ENCODE measurements at places on chromosomes 2 and 18.

DNA sequence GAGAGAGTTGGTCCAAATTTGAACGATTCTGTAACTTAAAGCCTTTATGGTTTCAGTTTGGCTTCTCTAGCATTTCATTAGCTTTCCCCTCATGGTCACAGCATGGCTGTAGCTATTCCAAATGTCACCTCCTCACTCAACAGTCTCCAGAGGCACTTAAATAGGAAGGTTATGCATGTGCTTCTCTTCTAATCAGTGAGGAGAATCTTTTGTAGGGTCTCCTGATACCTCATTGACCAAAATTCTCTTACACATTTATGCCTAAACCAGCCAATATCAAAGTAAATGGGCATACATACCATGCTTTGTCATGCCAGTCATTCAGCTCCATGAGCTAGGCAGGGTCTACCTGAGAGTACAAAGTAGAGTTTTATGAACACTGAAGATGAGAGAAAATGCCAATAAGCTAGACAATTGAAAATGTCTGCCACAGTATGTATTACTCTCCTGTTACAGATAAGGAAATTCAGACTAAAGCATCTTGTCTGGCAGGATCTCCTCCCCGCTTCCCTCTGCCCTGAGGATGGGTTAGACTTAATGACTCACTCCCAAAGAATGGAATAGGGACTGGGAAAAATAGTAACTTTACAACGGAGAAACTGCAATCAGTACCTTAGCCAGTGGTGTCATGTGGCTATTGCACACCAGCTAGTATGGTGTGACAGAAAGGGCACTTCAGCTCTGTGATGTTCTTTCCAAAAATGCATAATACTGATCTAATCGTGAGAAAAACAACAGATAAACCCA, 15.4 kb downstream of the DSG2 start:
- DNase-seq, result no peak

- DNase-seq, result no peak
Observed at GRCh38 chr18:31684279-31685096, at the start of gene B4GALT6. TSS of gene B4GALT6 (minus strand) at chr18:31684581. CDS start at chr18:31684426, 155 bp downstream.

GRCh38 chr2:98771721-98772524, 41.0 kb upstream of the MGAT4A start:
- no peak for DNase-seq

DNA sequence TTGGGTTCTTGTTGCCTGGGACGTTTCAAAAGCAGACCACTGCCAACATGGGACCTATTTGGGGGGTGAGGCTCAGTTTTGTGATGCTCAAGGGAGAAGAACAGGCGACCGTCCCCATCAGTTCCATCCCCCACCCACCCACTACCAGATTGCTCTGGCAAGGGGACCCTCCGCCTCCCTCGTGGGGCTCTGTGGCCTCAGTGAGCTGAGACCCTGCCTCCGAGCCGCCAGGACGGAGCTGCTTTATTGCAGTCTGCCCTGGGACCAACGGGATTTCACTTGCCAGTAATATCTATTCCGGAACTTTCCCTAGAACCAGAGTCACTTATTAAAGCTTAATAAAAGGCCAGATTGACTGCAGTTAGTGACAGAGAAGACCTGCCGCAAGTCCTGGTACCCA, 146.3 kb downstream of the KLHL29 start:
- no peak for DNase-seq

- DNase-seq, result no peak
Observed at GRCh38 chr18:9513971-9514512, 38.7 kb downstream of the RALBP1 start.

GRCh38 chr2:166373105-166373504, 2.6 kb downstream of the SCN9A start:
- no peak for DNase-seq

GRCh38 chr2:102401865-102402264, 21.1 kb upstream of the IL18RAP start:
- no peak for DNase-seq

- no peak for DNase-seq
Observed at GRCh38 chr2:218655751-218656150, 3.7 kb downstream of the ZNF142 start.

DNA sequence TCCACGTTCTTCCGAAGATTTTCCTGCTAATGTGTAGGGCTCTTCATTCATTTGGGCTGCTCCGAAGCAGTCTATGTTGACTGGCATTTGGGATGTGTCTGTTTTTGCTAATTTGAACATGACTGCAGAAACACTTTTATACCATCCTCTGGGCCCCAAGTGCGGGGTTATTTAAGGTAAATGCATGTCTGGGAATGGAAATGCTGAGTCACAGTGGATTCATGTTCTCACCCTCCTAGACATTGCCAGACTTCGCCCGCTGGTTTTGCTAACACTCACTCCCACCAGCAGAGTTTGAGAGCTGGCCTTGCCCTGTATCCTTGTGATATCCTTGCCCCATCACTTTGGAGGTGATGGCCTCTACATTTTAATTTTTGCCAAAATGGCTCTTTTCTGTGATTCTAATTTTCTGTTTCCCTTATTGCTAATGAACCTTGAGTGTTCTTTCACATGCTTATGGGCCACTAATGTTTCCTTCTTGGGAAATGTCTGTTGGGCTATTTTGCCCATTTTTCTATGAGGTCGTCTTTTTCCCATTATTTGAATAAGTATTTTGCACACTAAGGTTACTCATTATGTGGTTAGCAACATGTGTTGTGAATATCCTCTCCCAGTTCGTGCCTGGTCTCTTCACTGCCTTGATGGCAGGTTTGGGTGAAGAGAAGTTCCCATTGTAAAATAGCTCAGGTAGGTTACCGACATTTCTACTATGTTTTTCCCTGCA, 204.1 kb downstream of the GLI2 start:
- no peak for DNase-seq

- no peak for DNase-seq
Observed at GRCh38 chr2:71526141-71526540, 72.8 kb downstream of the DYSF start.

DNA sequence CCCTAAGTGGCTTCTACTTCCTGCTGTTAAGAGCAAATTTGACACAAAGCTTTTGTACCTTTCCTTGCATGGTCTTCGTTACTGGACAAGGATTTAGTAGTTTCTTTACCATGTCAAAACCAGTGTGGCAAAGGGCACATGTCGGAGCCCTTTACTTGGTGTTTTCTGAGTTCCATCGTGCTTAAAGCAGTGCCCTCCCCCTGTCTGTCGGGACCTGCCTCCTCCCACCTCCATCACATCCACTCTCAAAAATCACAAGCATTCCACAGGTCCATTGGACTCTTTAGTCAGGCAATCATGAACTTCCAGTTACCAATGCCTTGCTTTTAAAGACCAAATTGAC, 763 bp downstream of the CCDC141 start:
- DNase-seq, result no peak

DNA sequence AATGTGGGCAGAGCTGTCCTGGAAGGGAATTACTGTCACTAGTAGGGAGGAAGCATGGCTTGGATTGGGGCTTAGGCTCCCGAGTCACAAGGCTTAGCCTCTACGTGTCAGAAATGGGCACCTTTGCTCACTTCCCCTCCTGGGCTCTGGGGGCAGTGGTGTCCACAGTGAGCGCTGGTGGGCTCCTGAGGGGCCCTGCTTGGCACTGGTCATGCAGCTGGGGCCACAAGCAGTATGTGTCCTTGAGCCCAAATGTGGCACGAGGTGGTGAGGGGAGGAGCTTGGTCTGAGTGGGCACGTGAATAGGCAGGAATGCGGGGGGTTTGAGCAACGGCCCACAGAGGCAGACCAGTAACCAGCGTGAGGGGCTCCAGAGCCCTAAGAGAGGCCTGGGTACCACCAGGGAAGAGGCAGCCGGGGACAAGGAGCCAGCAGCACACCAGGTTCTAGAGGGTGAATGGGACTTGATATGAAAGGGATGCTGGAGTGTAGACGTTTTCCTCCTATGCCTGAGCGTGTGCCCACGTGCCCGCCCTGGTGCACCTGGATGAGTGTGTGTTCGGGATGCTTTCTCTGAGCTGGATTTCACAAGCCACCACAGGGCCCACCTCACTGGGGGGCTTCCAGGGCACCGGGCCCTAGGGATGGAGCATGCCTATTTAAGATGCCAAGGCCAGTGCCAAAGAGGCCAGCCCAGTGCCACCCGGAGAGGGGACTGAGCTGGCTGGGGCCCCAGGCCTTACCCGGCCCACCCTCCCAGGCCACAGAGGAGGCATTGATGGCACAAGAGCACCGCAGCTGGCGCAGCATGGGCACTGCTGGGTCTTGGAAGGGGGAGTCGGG, 22.8 kb upstream of the PTMA start:
- DNase-seq, result no peak

- DNase-seq, result no peak
Observed at GRCh38 chr2:134290358-134290757, 36.5 kb downstream of the MGAT5 start.

- DNase-seq, result no peak
Observed at GRCh38 chr18:64053246-64053645, 83.4 kb downstream of the SERPINB8 start.

DNA sequence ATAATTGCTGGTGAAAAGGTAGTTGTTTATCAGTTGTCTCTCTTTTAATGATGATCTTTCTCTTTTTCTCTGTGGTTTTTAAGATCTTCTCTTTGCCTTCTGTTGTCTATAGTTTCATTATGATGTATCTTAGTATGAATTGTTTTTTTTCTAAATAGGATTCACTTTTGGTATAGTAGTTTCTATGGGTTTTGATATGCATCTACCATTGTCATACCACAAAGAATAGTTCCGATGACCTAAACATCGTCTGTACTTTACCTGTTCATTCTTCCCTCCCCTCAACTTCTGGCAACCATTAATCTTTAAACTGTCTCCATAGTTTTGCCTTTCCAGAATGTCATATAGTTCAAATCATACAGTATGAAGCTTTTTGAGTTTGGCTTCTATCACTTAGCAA, 19.6 kb downstream of the RDH14 start:
- no peak for DNase-seq

DNA sequence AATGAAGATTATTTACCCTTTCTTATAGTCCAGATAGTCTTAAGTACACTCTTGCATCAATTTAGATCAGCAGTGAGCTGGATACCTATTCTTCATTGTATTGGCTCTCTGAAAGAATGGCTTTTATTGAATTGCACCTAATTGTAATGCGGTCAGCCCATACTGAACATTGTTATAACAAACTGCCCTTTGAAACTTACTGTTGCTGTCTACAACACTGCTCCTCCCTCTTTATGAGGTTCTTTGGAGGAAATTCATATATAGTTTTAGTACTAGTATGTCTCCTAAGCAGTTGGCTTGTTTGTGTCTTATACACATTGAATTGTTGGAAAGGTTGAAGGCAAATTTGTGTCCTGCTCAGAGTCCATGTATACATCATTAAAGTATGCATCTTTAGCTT, 66.5 kb upstream of the UGP2 start:
- DNase-seq, result no peak

DNA sequence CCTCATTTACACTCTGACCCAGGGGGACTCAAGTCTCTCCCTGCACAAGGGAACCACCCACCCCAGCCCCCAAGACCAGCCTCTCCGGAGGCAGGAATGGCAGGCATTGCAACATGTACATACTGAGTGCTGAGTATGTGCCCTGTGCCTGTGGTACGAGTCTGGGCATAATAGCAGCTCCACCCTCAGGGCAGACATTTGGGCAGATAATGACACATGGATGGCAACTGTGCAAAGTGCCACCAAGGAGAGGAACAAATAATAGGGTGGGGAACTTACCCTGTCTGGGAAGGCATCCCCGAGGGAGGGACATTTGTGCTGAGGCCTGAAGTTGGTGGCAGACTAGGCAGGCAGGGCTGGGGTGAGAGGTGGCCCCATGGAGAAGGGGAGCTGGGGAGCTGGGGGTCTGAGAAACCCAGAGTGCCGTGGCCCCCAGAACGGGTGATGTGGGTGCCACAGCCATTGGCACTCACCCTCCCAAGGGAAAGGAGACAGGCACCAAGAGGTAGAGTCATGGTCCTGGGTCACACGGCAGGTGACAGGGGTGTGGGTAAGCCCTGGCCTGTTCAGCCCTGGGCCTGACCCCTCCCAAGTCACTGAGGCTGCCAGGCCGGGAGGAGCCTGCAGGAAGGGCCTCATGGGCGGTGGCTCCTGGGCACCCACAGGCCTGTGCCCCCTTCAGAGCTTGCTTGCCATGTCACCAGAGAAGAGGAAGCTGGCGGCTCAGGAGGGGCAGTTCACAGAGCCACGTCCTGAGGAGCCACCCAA, 15.7 kb upstream of the GPR17 start:
- DNase-seq, result no peak

- no peak for DNase-seq
Observed at GRCh38 chr2:48474574-48475298, 55.2 kb upstream of the STON1 start.

DNA sequence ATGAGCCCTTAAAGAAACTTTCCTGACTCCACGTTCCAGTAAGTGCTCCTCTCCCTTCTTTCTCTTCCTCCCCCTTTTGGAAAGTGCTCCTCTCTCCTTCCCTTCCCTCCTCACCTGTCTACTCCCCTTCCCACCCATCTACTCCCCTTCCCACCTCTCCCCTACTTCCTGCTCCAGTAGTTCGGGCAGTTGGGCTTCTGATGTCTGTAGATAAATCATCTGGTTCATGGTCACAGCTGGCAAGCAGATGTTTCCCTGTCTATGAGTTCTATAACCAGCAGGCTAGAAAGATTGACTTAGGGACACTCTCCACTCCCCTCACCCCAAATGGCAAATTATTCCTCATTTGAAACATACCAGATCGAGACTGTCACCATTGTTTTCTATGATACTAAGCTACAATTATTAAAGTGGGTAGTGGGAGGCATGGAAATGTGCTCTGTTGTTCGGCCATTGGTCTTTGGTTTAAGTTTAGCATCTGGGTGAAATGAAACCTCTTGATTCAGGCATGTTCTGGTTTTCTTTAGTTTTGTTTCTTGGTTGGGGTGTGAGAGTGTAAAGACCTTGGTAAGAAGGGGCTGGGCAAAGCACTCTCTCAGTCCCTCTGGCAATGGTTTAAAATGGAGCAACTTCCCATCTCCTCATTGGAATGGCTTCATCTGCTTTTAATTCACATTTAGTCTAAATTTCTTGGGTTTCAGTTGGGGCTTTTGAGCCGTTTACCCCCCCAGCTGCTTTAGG, 413.2 kb upstream of the SPRED2 start:
- no peak for DNase-seq

DNA sequence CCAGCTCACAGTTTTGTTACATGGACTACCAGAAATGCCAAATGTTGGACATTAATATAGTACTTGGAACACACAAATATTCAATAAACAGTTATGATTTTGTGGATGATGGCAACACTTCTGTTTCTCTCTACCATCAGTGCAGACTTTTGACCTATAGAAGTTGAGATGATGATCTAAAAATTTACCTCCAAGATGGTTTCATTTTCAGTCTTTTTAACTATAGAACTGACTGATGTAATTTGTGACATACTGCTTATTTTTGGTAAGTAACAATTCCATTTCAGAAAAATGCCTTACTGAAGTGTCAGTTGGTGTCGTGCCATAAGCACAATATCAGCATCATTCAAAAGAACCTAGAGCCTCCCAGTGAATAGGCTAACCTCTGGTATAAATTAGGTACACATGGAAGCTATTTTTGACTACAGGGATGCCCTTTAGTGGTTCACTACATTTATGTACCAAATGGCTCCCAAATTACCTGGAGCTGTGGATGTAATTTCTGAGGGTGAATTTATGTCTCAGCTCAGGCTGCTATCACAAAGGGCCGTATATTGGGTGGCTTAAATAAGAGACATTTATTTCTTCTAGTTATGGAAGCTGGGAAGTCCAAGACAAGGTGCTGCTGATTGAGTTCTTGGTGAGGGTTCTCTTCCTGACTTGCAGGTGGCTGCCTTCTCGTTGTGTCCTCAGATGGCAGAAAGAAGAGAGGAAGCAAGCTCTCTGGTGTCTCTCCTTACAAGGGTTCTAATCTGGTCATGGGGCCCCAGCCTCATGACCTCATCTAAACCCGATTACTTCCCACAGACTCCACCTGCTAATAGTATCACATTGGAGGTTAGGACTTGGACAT, 66.5 kb downstream of the ALPK2 start:
- no peak for DNase-seq

All from NCI-H1048 (cell line).